ENCODE measurements at places on chromosomes 3 and 15.

GRCh38 chr3:184016811-184017671 is 643 bp downstream of the ABCC5 start:
- DNase-seq, result peak; percentile 44

DNA sequence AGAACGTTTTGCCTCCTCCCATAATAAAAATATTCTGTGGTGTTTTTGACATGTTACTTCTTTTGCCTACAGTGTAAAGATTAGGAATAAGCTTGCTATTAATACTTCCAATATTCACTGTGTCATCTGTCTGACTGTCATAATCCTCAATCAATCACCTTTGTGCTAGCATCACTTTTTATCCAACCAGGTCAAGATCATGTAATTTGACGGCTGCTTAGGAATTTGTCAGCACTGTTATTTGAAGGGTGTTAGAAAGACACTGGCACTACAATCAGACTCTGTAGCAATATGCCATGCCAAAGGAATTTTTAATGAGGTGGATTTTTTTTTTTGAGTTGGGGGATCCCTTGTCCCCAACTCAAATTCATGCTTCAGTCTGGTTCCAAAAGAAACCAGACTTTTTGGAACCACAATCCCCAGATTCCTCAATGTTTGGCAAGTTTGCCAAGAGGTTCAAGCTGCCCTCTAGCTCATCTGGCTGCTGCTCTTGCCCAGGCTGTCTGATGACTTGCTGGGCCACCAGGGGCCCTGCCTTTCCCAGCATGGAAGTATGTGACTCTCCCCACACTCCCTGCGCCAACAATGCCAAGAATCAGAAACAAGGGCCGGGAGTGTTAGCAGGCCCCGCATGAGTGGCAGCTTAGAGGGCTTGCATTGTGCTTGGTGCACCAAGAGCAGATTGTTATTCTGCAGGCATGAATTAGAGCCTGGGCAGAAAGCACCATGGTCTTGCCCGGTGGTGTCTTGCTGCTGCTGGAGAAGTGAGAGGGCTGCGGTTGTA is 58.6 kb upstream of the TSC22D2 start:
- DNase-seq, result peak; percentile 34

DNA sequence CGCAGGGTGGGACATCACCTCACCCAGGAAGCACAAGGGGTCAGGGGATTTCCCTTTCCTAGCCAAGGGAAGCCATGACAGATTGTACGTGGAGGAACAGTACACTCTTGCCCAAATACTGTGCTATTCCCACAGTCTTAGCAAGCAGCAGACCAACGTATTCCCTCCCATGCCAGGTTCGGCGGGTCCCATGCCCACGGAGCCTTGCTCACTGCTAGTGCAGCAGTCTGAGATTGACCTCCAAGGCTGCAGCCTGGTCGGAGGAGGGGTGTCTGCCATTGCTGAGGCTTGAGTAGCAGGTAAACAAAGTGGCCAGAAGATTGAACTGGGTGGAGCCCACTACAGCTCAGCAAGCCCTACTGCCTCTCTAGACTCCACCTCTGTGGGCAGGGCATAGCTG is 39.0 kb downstream of the ALDH1A2 start:
- DNase-seq, result no peak

GRCh38 chr3:189118896-189119295 is 52.9 kb upstream of the TPRG1 start:
- DNase-seq, result no peak

DNA sequence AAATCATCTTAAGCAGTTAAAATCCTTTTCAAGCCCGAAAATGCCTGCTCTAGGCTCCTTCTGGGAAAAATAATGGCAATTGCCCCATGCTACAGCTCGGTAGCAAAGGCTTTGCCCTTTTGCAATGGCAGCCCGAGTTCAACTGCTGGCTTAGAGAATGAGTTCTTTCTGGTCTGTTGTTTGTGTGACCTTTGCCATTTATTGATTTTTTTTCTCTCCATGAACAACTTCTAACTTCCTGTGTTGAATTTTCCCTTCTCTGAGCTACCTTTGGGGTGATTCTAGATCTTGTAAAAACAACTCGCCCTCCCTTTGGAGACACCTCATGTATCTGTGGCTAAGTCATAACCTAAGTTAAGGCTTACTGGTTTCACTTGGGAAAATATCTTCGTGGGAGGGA is 139.3 kb downstream of the PLCH1 start:
- no peak for DNase-seq

DNA sequence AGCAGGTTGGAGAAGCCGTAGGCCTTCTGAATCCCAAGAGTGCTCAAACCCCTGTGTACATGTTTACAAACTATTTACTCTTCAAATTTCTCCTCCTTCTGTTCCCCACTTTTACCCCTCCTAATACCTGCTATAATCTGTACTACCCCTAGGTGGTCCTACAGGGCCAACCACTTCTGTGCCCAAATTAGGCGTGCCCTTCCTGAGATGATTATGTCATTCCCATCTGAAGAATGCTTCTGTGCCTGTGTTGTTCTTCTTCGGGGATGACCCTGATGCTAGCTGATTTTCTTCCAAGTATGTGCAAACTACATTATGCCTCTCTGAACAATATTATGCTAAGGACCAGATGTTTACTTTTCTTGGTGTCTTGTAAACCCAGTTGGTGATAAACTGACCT is 20.5 kb downstream of the RBP2 start:
- DNase-seq, result no peak

GRCh38 chr3:64739971-64740631 is 52.3 kb upstream of the ADAMTS9 start:
- DNase-seq, result peak; percentile 25

- DNase-seq, result peak; percentile 56
Measured at GRCh38 chr3:149585401-149585726, 72.5 kb downstream of the WWTR1 start.

GRCh38 chr3:141940194-141940776 is 63.8 kb downstream of the ATP1B3 start:
- DNase-seq, result peak; percentile 40

- no peak for DNase-seq
Measured at GRCh38 chr15:55394694-55395093, 13.5 kb downstream of the CCPG1 start.

DNA sequence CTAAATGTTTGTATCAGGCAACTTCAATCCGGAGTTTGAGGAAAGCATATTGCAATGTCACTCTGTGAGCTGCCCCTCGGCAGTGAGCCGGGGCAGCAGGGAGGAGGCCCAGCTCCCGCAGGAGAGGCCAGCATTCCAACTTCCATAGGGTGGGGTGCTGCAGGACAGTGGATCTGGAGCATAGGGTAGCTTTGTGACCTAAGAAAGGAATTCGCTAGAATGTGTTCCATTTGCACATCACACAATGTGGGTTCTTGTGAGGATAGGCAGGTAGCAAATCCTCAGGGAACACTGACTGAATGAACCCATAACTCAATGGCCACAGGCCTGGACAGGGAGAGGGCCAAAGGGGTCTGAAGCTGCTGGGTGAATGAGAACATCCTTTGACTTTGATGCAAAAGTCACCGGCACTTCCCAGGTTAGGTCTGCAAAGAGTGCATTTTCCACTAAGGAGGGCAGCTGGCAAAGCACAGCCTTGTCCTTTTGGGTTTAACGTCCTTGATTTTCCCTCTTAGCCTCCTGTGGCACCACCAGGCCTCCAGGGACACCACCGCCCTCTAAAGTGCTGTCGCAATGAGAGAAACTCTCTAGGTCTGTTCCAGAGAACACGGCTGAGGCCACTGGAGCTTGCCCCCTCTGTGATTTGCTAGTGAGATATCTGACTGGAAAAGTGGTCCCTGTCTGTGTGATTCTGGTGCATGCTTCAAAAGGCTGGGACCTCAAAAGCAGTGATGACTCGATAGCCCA is 36.2 kb downstream of the GABRB3 start:
- no peak for DNase-seq

- no peak for DNase-seq
Measured at GRCh38 chr15:99495430-99496301, 70.1 kb upstream of the MEF2A start.

DNA sequence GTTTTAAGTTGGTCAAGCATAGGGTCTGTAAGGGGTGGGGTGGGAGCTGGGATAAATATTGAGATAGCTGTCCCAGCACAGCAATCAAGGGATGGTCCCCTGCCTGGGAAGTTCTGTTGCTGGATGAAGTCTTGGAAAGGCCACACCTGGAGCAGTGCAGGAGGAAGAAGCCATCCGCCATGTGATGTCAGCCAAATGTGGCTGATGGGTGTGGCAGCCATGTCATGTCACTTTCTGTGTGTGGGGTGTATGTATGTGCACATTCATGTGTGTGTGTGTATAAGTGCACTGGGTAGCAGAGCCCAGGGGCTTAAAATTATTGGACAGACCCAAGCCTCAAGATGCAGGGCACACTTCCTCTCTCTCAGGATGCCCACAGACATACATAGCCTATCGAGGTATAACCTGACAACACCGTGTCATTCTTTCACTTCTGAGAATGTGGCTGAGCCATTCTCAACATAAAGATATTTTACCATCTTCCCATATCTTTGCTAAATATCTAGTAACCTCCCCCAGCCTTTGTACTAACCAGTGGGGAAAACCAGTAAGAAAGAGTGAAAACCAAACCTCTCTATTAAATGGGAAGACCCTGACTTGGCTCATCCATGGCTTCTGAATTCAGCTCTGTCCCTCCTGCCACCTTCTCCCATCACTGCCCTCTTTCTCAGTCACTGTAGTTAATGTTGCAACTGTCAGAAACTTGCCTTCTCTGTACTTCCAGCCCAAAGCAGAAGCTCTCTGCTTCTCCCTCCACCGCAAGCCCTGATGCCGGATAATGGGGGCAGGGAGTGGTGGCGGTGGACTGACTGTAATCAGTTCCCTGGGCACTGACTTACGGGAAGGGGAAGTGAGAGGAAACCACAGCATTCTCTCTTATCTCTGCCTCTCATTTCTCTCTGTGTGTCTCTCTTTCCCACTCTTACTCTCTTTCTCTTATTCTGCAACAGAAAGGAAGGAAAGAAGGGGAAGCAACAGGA is 11.2 kb downstream of the TNFSF10 start:
- peak; percentile 32 for DNase-seq

All from fibroblast of upper back skin (primary cell).